ENCODE measurements at places on chromosomes 5 and 9.

GRCh38 chr5:174937201-174938123, 213.1 kb downstream of the MSX2 start:
- DNase-seq: no peak

DNA sequence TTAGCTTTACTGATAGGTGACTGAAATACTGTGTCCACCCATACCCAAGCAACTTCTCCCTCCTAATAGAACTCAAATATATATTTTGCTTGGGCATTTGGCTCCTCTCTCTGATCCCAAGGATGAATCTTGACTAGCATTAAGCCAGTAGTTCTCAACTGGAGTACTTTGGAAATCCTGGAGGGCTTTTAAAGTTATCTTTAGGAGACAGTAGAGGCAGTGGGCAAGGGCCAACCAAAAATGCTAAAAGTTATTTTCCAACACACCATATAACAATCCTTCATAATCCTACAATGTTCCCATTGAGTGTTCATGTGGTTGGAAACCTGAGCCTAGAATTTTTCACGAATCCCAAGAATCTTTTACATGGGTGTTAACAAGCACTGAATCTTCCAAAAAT, 11.1 kb upstream of the ETF1 start:
- no peak for DNase-seq

GRCh38 chr5:143228597-143229293, 174.7 kb downstream of the NR3C1 start:
- no peak for DNase-seq

DNA sequence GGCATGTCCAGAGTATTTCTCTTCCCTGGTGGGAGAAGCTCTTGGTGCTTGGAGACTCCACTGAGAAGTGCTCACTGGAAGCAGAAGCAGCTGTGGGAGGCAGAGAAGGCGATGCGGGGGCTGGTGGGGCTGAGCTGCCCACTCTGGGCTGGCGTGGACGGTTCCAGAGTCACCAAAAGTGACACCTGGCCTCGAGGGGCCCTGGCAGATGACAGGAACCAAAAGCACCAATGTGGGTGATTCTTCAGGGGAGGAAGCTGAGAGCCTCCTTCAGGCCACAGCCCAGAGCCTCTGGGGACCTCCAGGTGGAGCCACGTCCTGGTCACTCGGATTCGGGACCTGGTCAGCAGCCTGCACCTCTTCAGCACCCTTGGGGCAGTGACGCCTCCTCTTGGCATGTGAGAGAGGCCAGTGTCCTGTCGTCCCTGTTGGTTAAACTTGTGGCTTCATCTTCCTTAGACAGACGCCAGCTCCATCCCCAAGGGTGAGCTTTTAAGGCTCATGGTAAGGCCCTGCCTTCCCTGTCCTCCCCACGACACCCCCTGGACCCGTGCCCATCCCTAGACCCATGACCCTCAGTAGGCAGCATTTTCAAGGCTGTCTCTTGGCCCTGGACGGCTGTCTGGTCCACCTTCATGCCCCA, 78.7 kb upstream of the IRX4 start:
- no peak for DNase-seq

DNA sequence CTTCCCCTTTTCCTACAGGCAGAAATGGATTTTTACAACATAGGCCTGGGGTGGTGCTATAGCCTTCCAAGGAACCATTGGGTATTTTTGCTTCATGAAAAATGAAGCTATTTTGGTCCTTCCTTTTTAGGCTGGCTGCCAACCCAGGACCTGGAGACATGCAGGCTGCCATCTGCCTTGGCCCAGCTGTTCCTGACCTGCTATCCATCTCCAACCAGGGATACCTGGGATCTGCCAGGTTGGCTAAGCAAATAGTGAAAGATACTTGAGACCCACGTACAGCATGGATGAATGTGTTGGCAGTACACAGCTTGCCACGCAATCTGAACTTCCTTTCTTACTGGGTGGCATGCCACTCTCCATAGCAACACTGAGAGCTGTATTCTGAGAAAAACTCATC, 31.1 kb downstream of the MRPS27 start:
- DNase-seq: no peak

GRCh38 chr5:107112216-107112615, 558.5 kb downstream of the EFNA5 start:
- DNase-seq: no peak

GRCh38 chr5:111756581-111757354, at the start of gene NREP:
Gene NREP (minus strand): TSS chr5:111757194. CDS start chr5:111755772, 1,422 bp downstream.
- DNase-seq: no peak

DNA sequence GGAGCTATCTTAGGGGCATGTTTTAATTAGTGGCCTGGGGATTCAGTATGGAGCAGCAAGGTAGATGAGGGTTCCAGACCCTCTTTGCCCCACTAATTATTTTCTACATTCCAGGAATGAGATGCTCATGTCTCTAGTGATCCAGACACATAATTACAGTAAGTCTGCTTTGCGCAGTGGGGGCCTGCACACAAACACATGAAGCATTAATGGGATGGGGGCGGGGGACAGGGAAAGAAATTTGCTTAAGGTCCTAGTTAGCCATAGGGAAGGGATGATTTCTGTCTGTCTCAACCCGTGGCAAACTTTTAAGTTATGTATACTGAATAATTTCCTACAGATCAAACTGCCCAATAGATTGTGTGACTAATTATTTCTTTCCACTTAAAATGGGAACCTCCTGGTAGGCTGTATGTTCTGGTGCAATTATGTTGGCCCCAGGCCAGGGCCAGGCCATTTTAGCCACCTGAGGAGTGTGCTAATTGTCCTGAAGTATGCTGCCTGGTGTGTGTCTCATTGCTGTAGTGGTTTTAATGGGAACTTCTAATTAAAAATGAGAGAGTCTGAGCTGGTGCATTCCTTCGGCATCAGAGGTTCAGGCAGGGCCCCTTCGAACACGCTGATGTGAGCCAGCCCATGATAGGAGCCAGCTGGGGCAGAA, 134.4 kb downstream of the PTTG1 start:
- DNase-seq: no peak

DNA sequence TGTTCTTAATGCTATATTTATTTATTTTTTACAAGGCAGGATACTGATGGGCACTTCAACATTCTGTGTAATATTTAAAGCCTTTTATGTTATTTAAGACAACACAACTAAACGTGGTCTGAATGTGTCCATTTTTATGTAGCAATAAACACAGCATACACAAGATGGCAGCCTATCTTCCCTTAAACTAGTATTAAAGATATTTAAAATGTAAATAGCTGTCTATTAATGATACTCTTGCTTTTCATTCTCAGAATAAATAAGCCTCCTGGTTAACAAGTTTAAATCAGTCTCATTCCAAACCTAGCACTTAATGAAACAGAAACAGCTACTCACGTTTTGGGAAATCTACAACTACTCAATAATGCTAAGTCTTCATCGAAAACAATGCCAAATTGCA, 315.7 kb downstream of the MCTP1 start:
- no peak for DNase-seq

DNA sequence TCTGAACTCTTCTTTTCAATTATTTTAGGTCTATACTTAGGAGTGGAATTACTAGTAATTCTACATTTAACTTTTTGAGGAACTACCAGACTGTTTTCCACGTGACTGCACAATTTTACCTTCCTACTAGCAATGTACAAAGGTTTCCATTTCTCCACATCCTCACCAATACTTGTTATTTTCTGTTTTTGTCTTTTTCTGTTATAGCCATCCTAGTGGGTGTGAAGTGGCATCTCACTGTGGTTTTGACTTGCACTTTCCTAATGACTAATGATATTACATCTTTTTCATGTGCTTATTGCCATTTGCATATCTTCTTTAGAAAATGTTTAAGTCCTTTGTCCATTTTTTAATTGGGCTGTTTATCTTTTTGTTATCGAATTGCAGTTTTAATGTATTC, 136.9 kb upstream of the EGFLAM start:
- DNase-seq: no peak

- peak; percentile 11 for DNase-seq
These were observed 739 bp downstream of the PPP2CA start for GRCh38 chr5:134224888-134225779.

Data from stimulated activated CD4-positive, alpha-beta T cell treated with anti-CD3 and anti-CD28 coated beads, Interleukin-1b, Interleukin-23, amount 100 ng/mL, for 1 hour (primary cell).